Renal cortical epithelial cell (primary cell): ENCODE measurements at places on chromosomes 3 and 15.

DNA sequence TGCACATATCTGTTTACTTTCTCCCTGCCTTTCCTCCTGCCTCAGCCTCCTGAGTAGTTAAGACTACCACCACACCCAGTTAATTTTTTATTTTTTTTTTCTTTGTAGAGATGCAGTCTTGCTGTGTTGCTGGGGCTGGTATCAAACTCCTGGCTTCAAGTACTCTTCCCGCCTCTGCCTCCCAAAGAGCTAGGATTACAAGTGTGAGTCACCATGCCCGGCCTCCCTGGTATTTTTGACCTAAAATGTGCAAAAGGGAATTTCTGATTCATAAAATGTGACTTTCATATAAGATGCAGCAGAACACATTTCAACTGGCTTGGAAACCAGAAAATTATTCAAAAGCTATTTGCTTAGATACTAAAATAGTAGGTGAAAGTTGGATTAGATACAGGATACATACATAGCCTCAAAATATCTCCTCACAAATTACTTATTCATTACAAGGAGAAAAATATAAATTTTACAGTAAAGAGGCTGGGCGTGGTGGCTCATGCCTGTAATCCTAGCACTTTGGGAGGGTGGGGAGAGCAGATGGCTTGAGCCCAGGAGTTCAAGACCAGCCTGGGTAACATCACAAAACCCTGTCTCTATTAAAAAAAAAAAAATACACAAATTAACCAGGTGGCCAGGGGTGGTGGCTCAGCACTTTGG, 32.0 kb downstream of the MAP4 start:
- peak; percentile 36 for DNase-seq

DNA sequence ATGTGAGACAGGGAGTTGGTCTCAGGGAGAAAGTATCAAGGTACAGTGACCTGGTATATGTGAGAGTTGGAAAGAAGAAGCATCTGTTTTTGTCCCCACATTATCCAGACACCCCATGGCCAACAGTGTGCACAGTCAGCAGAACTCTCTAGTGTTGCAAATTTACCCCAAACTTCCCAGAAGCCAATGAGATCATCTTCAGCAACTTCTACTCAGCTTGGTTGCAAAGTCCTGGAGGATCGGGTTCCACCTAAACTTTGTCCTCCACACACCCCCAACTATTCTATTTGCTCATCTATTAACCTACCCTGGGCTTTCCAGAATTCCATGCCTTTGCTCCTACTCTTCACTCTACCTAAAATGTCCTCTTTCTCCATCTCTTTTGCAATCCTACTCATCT, 15.7 kb downstream of the RBSN start:
- DNase-seq, result no peak

DNA sequence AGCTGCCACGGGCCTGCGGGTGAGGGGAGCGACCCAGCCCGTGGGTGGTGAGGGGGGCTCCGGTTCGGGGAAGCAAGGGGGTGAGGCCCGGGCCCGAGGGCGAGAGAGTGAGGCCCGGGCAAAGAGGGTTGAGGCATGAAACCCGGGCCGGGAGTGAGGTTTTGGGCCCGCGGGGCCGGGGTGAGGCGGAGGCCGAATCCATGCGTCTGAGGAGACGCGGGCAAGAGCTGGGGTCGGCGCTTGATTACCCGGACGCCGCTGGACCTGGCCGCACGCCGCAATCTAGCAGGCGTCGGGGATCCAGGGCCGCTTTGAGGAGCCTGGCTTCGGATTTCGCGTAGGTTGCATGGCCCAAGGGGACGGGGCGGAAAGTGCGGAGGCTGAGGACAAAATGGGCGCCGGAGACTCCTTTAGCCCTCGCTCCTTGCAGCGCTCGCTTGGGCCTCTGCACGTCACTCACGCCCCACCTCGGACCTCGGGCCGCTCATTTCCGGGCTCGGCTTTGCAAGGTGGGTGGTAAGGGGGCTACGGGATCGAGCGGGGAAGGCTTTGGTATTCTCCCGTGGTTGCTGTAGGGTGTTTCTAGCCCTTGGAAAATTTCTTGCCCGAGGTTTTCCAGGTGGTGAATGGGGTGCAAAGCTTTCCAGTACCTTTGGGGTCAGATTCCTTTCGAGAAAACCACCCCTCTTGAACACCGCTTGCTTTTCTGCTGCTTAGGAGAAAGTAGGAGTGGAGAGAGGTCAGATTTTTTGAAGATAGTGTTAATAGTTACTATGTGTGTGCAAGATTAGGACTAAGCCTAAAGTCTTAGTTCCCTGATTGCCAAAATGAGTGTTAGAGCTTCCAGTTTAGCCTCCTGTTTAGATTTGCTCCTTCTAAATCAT, 827 bp downstream of the SLC25A36 start:
- DNase-seq, result peak; percentile 19

- DNase-seq, result peak; percentile 34
Measured at GRCh38 chr3:47250309-47251060, 32.1 kb downstream of the KIF9 start.

DNA sequence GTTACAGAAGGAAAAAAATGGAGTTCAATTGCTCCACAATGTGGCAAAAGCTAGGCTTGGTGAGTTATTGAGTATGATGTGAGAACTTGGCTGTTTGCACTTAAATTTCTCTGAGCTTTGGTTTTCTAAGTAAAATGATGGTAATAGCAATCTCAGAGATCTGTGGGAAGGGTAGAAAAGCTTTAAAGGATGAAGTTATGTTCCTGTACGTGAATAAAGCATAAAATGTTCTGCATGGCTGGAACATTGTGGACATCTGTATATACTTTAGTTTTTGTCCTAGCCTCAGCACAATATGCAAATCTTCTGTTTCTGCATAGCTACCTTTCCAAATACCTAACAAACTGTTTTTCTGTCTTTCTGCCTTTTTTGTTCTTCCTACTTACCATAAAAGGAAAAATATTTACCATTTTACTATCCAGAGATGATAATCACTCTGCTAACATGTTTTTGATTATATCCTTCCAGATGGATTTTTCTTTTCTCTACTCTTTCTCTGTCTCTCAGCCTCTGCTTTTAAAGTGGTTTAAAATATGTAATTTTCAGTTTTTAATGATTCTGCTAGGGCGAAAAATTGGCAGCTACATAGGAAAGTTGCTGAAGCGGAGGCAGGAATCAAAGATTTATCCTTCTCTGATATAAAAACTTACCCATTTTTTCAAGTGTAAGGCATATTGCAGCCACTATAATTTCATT, 188.1 kb downstream of the FNDC3B start:
- no peak for DNase-seq

DNA sequence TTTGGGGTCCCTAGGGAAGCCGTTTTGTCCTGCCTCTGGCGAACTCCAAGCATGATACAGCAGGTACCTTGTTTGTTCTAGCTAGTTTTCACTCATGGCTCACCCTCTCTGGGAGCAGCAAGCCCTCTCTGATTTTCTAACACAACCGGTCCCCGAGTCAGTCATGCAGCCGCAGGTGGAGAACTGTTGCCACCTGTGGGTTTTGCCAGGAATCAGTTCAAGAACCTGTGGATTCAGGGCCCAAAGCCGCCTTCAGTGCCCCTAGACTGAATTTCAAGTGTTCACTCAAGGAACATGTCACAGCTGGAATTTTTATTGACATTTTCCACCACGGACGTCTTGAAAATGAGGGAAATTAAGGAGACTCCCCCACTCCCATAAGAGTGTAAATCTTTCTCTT, 13.3 kb upstream of the LRRK1 start:
- no peak for DNase-seq

GRCh38 chr15:60324706-60325438, 72.9 kb downstream of the ANXA2 start:
- DNase-seq, result no peak

DNA sequence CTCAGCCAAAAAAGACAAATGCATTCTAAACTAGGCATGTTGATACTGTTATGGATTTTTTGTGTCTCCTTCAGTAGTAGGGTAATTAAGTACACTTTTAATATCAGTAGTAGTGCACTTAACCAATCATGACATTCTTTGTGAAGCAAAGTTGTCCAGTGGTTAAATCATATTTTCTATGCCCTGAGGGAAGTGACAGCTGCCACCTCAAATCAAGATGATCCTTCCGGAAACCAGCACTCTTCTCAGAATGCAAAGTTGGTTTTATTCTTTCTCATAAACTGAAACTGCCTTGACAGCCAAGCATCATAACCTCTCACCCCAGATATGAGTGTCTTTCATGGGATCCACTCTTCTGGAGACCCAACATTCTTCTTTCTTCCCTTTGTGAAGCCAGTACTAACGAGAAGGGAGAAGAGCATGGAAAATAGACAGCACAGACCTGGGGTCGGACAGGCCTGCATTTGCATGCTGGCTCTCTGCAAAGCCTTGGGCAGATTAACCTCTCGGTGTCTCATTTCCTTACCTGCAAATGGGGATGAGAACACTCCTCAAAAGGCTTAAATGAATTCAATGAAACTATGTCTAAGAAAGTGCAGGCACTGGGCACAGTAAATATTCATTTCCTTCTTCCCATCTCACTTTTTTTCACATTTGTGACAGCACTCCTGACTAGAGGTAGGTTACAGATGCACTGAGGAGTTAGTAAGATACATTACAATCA, 13.2 kb downstream of the AAGAB start:
- DNase-seq, result no peak

GRCh38 chr3:112000966-112001365, 2.2 kb downstream of the TAGLN3 start:
- DNase-seq, result no peak

DNA sequence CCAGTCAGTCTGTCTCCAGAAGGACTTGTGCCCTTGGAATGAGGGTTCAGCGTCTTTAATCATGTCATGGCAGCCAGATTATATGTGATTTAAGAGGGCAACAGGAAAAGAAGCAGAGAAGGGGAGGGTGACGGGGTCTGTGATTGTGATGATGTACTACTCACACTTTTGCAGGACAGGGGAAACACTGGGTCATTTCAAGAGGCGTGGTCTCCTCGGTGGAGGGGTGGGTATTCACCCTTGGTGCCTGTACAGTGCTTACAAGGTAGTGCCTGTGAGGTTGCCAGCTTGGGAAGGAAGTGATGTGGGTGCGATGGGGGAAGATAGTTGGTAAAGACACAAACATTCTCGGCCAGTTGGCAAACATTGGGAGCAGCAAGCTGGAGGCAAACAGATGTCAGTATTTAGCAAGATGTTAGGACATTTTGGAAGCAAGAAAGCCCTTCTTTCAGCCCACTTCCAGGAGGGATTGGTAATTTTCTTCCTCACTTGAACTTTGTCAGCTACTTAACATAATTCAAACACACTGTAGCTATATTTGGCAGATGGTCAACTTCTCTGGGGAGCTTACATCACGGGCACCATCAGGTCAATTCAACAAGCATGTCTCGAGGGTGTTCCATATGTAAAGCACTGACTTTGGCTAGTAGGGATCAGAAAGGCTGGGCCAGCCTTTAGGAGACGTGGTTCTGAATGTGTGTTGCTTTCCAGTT, 71.4 kb upstream of the ROPN1 start:
- no peak for DNase-seq

GRCh38 chr3:46399098-46399497, 7.8 kb downstream of the CCR5AS start:
- no peak for DNase-seq

DNA sequence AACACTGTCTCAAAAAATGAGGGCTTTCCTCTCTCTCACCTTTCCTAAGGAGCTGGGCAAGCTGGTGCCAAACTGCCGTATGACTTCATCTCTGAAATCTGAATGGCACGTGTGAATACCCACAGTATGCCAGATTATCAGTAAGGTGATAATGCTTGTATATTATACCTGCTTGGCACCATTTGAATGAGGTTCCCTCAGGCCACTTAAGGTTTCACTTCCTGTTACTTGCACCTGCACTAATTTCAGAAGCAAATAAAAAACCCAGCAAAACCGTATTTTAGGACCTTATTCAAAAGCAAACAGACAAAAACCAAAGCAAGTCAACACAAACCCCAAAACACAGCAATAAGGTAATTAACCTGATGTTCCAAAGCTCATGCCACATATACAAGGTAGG, 19.7 kb downstream of the FOXP1 start:
- no peak for DNase-seq

DNA sequence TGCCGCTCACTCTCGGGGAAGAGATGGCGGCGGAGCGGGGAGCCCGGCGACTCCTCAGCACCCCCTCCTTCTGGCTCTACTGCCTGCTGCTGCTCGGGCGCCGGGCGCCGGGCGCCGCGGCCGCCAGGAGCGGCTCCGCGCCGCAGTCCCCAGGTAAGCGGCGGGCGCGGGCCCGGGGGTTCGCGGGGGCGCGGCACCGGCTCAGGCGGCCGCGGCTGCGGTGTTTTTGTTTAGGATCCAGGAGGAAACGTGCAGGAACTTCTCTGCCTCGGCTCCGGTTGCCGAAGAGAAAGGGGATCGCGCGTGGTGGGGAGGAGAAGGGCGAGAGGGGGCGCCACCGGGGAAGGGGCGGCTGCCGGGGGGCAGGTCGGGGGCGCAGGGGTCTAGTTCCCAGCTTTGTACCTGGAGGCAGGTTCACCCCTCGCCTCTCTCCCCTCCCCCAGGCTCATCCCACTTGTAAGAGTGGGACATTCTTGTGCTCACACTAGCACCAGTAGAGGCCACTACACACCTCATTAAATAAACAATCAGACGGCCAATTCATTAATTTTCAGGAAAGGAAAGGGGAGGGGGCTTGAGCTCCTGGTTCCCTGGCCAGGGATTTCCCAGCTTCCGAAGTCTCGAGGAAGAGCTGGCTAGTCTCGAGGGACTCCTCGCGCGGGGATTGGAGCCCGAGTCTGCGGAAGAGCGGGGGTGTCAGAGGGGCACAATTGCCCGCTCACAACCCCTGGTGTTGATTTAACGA, 562 bp downstream of the NEO1 start:
- peak; percentile 73 for DNase-seq

- no peak for DNase-seq
Measured at GRCh38 chr15:74199297-74199652, 3.3 kb downstream of the STRA6 start.

DNA sequence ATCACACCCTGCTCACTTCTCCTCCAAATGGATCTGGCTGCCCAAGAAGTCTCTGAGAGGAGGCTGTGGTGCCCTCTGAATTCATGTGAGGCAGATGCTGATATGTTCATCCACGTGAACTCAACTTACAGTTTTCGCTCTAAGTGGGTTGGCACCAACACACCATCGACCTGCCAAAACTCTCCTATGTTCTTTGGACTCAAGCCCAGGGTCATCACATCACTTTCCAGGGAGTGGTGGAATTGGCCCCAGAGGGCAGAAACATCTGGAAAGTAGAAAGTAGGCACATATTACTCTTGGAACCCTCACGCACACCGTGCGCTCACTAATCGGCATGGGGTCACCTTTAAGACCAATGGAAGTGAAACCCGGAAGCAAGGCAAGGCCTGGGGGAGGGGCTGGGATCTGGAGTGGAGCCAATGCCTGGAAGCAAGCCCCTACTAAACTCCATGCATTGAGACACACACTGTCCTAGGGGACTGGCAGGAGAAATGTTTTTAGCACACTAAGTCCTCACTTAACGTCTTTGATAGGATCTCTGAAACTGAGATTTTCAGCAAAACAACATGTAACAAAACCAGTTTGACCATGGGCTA, 41.4 kb downstream of the SSUH2 start:
- no peak for DNase-seq

- DNase-seq, result peak; percentile 63
Measured at GRCh38 chr3:175585898-175586297, 726.8 kb downstream of the NAALADL2 start.

DNA sequence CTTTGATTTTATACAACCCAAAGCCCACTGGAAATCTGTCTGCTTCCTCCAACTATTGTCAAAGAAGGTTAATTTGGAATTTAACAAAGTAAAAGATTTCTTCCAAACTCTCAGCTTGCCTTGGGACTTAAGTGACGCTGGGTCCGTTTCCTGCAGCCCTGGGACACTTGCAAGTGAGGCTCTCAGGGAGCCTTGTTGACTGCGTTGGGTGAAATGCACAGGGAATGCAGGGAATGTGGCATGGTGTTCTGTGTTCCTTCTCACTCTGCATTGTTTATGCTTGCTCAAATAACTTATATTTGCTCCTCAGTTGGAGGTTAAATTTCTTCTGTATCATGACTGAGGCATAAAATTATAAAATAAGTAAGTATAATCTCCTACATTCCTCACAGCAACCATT, 60.9 kb upstream of the TJP1 start:
- peak; percentile 13 for DNase-seq
